GM13977 (cell line): ENCODE measurements at places on chromosomes 5 and 9.

DNA sequence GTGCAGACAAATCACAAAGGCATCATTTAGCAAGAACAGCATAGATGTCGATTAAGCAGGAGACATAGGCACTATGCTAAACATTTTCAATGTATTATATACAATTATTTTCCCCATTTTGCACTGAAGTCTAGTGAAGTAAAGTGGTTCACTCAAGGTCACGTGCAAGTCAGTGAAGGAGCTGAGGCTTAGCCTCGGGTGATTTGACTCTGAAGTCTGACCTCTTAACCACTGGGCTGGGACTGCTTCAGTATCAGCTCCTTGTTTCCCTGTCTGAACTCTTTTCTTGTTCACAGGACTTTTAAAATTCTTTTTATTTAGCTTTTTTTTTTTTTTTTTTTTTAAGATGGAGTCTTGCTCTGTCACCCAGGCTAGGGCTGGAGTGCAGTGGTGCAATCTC lies 262.7 kb downstream of the DRD1 start:
- no peak for DNase-seq

- no peak for DNase-seq
These were observed 24.6 kb upstream of the LRRC14B start for GRCh38 chr5:166441-167372.

GRCh38 chr5:87129046-87129445 lies 138.6 kb upstream of the RASA1 start:
- no peak for DNase-seq

DNA sequence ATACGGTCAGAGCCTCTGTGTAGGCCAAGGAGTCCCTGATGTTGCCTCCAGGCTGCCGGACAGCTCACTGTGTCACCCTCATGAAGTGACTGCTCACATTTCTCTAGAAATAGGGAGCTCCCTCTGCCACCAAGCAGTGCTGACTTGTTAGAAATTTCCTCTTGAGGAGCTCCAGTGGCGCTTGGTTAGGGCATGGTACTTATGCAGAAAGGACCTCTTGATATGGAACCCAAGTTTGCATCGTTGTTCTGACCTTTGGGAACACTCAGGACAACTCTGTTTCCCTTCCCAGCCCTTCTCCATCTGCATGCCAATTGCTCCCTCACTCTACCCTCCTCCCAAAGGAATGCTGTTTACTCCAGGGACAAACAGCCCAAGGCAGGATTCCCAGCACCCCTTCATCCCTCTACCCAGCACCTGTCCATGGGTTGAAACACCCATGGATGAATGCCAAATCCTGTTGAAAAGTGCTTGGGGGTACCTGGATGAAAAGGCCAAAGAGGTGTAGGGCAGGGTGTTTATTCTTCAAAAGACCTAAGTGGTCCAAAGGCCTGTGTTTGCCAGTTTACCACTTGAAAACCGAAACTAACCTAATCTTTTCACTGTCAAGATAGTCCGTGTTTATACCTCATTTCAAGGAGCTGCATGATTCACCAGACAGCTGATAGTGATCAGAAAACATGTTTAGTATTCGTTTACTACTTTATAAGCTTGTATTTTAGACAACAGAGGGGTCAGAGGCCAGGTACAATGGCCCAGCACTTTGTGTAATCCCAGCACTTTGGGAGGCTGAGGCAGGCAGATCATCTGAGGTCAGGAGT lies 51.1 kb downstream of the KLF4 start:
- no peak for DNase-seq

DNA sequence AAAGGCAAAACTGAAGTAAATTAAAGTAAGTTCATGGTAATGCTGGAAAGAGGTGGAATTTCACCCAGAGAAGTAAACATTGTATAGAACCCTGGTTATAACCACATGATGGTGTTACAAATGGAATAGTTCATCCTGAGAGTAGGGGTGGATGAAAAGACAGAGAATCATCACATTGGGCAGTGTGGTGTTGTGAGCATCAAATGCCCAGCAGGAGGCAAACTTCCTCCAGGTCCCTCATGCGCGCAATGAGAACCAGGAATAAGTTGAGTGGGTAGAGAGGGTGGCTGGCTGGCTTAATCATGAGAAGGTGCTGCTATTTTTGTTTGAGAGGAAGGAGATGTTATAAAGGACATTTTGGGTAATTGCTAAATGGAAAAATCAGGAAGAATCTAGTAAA lies 163.3 kb upstream of the HMHB1 start:
- no peak for DNase-seq

GRCh38 chr5:159449925-159450324 lies 119.6 kb upstream of the IL12B start:
- DNase-seq: no peak

DNA sequence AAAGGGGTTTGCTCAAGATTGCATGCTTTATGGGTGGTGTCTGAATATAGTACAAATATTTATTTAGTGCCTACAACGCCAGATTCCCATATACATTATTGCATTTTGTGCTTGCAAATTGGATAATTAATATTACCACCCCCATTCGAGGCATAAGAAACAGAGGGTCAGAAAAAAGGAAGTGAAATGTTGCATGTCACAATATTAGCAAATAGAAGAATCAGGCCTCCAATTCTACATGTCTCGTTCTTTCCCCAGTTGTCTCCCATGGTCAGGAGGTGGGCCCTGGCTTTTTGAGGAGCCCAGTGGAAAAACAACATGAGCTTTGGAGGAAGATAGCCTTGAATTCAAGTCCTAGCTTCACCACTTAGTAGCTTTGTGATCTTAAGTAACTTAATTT lies 98.1 kb upstream of the CCDC112 start:
- DNase-seq: no peak

DNA sequence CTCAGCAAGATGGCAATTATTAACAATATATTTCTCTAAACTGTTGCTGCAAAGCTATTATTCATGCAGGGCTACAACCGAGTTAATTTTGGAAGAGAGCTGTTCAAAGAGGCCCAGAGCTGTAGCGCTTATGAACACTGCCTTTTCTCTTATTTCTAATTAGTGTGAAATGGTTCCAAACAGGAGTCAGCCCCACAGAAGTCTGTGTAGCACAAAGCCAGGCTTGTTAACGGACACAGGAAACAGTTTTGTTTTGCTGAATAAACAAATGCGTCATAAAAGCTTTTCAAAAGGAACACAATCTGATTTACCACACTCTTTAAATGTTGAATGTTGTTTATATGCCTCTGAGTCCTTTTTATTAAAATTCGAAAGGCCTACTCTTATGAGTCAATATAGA lies 396.5 kb downstream of the ANXA1 start:
- no peak for DNase-seq

DNA sequence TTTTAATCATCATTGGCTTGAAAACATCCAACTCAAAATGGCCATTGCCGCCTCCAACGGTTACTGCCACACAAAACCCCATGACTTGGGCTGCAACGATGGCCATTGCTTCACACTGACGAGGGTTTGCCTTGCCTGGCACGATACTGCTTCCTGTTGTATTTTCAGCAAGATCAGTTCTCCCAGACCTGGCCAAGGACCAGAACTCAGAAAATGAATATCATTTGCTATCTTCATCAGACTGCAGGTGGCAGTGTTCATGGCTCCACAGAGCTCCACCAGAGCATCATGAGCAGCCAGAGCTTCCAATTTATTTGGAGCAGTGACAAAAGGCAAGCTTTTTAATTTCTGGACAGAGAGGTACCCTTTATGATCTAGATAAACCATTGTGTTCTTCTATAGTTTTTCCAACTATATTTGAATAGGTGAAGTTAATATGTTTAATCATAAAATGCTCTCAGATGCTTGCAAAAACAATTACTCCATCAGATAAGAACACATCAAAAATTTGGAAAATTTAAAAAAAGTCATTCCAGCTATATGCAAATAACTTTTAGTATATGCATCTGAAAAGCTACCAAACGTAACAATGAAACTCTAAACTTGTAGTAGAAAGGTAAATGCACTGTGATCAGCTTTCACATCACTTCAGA lies 10.4 kb downstream of the AMACR start:
- DNase-seq: peak; percentile 47

DNA sequence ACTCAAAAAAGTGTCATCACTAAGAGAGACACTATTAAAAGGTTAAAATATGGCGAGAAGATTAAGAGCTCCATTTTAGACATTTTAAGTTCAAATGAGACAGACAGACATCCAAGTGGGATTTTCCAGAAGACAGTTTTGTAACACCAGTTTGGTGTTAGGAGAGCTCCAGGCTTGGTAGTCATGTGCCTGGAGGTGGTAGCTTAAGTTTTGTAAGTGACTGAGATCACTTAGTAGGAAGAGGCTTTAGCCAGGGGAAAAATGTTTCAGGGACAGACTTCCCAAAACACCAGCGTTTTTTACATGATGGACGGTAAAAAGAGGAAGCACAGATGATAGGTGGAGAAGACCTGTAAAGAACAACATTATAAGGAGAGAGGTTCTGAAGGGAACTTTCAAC lies 150.3 kb downstream of the GIN1 start:
- DNase-seq: no peak

DNA sequence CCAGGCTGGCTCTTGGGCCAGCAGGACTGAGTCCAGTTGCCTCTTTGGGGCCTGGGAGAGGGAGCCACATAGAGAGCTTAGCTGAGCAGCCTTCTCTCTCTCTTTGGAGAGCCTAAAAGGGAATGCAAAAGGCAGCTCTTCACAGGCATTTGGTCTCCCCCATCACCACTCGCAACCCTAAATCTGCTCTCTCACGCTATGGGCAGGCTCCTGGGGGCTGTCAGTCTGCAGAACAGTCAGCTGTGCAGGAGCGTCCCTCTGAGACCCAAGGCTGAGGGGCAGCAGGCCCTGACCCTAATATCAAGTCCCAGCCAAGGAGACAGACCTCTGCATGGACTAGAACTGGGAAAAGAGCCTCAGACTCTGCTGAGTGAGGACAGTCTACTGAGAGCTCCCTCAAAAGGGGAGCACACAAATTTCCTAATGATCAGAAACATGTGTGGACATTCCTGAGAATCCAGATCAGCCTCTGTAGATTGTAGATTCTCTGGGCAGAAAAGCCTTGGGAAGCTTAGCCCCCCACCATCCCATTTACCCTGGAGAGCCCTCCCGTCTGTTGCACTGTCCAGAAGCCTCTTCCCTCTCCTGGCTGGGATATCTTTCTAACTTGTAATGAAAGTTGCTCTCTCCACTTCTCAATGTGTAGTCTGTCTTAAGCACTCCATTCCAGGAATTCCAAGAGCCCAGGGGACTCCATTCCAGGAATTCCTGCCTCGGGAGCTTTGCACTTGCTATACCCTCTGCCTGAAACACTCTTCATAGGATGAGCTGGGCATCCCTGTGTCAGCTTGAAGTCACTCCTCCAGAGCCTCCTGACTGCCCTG lies 79.4 kb downstream of the FAM114A2 start:
- no peak for DNase-seq

- DNase-seq: no peak
These were observed 31.0 kb upstream of the TENT4A start for GRCh38 chr5:6682239-6682638.

GRCh38 chr5:147805030-147805454 lies 22.5 kb upstream of the JAKMIP2 start:
- DNase-seq: peak; percentile 10

- DNase-seq: no peak
These were observed 768.3 kb upstream of the COX7C start for GRCh38 chr5:85849411-85849810.

DNA sequence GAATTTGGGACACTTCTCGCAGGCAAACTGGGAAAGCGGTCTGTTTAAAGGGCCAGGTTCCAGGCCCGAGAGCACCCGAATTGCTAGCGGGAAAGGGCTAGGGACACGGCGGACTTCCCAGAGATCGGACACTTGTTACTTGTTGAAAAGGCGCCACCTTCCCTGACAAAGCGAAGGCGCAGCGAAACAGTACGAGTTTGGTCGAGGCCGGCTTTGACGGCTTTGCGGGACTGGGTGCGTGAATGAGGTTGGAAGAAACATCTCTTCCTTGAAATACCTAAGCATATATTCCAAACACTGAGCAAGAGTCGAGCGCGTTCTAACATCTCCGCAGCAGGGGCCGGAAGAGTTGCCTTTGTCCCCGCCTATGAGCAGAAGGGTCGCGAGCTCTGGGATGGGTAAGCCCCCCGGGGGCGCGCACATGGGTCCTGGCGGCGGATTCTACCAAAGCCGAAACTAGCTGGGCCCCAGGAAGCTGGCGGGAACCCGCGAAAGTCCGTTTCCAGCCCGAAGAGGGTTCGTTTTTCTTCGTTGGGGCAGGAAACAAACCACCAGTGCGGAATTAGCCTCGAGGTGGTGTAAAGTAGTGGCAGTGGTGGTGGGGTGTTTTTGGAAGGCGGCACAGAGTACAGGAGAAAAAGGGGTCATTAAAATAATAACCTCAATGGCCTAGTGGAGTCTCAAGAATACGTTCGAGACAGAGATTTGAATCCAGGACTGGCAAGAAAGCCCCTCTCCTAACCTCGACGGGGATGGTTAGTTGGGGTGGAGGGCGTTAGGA lies 1.5 kb downstream of the GDNF start:
- DNase-seq: peak; percentile 40

DNA sequence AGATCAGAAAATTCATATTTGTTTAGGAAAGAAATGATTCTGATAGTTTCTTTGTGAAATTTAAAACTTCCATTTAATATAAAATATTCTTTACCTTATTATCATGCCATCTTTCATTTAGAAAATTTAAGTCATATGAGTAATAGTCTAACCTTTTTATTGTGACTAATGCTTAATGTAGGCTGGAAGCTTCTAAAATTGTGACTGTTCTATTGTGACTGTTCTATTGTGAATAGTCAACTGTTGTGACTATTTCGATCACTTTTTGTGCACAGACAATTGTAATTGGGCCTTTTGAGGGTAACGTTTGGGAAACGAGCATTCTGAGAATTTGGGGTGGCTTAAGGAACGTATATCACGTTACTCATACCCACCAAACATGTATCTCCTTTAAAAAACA lies 100.0 kb downstream of the PARP8 start:
- no peak for DNase-seq

DNA sequence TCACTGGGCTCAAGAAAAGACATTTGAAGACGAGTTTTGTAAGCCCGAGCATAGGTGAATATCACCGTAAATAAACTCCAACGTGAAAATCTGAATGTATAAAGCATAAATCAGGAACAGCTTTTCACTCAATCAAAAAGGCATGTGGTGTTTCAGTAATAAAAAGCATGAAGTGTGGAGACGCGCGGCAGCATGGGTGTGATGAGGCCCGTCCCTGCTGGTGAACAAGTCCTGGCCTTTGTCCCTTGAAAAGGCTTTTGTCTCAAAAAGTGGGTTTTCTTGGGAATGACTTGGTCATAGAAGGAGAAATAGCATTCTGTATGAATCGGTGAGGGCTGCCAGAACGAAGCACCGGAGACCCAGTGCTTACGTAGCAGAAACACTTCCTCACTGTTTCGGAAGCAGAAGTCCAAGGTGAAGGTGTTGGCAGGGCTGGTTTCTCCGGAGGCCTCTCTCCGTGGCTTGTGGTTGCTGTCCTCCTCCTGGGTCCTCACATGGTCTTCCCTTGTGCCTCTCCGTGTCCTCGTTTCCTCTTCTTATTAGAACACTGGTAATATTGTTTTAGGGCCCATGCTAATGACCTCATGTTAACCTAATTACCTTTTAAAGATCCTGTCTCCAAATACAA lies 24.9 kb downstream of the ROPN1L start:
- no peak for DNase-seq

DNA sequence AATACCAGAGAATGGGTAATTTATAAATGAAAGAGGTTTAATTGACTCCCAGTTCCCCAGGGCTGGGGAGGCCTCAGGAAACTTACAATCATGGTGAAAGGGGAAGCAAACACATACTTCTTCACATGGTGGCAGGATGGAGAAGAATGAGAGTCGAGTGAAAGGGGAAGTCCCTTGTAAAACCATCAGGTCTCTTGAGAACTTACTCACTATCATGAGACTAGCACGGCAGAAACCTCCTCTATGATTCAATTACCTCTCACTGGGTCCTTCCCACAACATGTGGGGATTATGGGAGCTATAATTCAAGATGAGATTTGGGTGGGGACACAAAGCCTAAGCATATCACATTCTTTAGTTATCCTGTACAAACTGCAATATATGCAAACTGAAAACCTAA lies 609.4 kb downstream of the MTRR start:
- no peak for DNase-seq
